Glutamatergic neuron (in vitro differentiated cells): ENCODE measurements at places on chromosomes 16 and 17. TPM values are rescaled to one million over a fixed set of nuclear protein-coding genes. Genes with fewer than 3 reads are reported as not detected.

GRCh38 chr16:20372701-20373100 lies 20.2 kb upstream of the UMOD start:
- no peak overlapping the region for H3K27ac ChIP-seq
- peaks cover 4% of the 10 kb centered on the region for H3K27me3 ChIP-seq
- no peak overlapping the region for H3K4me3 ChIP-seq
- DNase-seq = no peak
- no peaks in the 10 kb centered on the region for H3K4me1 ChIP-seq

- peaks cover 25% of the 10 kb centered on the region for H3K4me1 ChIP-seq
- H3K4me3 ChIP-seq = no peak overlapping the region
- H3K27ac ChIP-seq = peak overlapping the region; percentile 34
- H3K27me3 ChIP-seq = no peaks in the 10 kb centered on the region
- DNase-seq = no peak
- no peaks in the 10 kb centered on the region for H3K36me3 ChIP-seq
Measured at GRCh38 chr16:11105038-11105903, 150.7 kb downstream of the SOCS1 start.

- H3K4me1 ChIP-seq = no peaks in the 10 kb centered on the region
- no peak for DNase-seq
- no peak overlapping the region for H3K4me3 ChIP-seq
- H3K27ac ChIP-seq = no peak overlapping the region
Measured at GRCh38 chr16:7709186-7709585, 376.5 kb downstream of the RBFOX1 start.

GRCh38 chr16:84194470-84195200 lies 3.7 kb downstream of the ADAD2 start:
- DNase-seq = peak; percentile 74
- peak overlapping the region; percentile 38 for H3K27ac ChIP-seq
- H3K4me1 ChIP-seq = peaks cover 28% of the 10 kb centered on the region
- no peaks in the 10 kb centered on the region for H3K36me3 ChIP-seq
- H3K27me3 ChIP-seq = peaks cover 13% of the 10 kb centered on the region
- H3K4me3 ChIP-seq = peak overlapping the region; percentile 23

- peaks cover 9% of the 10 kb centered on the region for H3K27me3 ChIP-seq
- no peak overlapping the region for H3K27ac ChIP-seq
- H3K4me1 ChIP-seq = peaks cover 9% of the 10 kb centered on the region
- H3K4me3 ChIP-seq = no peak overlapping the region
- DNase-seq = no peak
Measured at GRCh38 chr17:57493171-57493570, 236.8 kb downstream of the MSI2 start.

DNA sequence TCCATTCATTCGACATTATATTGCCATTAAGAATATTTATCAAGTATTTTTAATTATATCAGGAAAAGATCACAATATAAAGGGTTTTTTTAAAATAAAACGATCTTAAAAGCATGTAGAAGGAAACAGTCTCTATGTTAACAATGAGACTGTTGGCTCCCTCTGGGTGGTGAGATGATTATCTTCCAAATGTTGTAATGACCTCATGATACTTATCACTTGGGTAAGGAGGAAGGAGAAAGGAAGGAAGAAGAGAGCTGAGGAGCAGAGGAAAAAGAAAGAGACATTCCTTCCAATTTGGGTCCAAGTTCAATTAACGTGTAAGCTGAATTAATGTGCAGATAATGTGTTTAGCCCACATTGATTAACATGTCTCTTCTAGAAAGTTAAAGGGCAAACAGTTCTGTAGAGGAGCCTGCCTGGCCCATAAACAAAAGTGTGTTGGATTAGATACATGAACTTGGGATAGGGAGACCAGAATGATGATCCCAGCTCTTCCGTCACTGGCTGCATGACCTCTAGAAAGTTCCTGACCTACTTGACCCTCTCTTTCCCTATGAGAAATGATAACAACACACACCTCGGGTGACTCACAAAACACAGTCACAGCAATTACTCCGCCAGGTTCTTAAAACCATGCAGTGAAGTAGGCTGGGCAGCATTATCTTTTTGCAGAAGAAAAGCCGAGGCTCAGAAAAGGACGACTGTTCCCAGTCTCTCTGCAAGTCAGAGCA lies 32.0 kb downstream of the PIMREG start:
- DNase-seq = no peak
- H3K27ac ChIP-seq = no peak overlapping the region
- no peak overlapping the region for H3K4me3 ChIP-seq
- H3K27me3 ChIP-seq = peaks cover 6% of the 10 kb centered on the region
- peaks cover 15% of the 10 kb centered on the region for H3K4me1 ChIP-seq
- no peaks in the 10 kb centered on the region for H3K36me3 ChIP-seq

GRCh38 chr16:26133416-26134093 lies 441.8 kb downstream of the HS3ST4 start:
- H3K36me3 ChIP-seq = no peaks in the 10 kb centered on the region
- no peak for DNase-seq
- H3K4me3 ChIP-seq = no peak overlapping the region
- peaks cover 2% of the 10 kb centered on the region for H3K27me3 ChIP-seq

GRCh38 chr16:2904922-2905240 lies 6.8 kb upstream of the FLYWCH1 start:
- H3K27me3 ChIP-seq = no peaks in the 10 kb centered on the region
- peak overlapping the region; percentile 94 for H3K4me3 ChIP-seq
- peak; percentile 74 for DNase-seq
- no peaks in the 10 kb centered on the region for H3K36me3 ChIP-seq

DNA sequence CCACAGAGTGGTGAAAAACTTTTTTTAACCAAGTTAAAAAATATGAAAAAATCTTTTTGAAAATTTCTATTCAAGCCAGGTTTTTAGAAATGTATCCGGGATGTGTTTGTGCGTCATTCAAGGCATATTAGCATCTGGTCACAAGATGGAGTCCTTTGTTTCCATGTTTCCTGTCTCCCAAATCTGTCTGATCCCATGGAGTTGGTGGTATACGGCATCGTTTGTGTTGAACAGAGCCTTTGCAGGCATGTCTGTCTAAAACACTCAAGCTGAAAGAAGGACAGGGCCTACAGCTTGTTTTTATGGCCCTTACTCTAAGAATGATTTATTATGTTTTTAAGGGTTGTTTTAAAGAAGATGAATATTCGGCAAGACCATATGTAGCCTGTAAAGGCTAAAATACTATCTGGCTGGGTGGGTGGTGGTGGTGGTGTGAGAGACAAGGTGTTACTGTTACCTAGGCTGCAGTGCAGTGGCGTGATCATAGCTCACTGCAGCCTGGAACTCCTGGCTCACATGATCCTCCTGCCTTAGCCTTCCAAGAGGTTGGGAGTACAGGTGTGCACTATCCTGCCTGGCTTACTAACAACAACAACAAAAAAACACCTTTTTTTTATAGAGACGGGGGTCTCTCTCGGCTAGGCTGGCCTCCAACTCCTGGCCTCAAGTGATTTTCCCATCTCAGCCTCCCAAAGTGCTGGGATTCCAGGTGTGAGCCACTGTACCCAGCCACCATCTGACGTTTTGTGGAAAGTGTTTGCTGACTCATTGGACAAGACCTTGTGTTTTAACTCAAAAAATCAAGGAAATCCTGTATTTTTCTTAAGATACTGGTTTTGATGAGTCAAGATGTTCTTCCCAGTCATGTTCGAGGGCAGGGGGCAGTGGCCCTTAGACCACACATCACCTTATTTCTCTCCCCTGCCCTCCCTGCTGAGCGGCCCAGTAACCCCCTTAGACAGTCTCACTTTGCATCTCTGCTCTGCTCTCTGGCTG lies 52.2 kb downstream of the NDE1 start:
- no peak overlapping the region for H3K27ac ChIP-seq
- H3K27me3 ChIP-seq = peaks cover 2% of the 10 kb centered on the region
- H3K36me3 ChIP-seq = no peaks in the 10 kb centered on the region
- H3K4me1 ChIP-seq = no peaks in the 10 kb centered on the region
- no peak overlapping the region for H3K4me3 ChIP-seq

DNA sequence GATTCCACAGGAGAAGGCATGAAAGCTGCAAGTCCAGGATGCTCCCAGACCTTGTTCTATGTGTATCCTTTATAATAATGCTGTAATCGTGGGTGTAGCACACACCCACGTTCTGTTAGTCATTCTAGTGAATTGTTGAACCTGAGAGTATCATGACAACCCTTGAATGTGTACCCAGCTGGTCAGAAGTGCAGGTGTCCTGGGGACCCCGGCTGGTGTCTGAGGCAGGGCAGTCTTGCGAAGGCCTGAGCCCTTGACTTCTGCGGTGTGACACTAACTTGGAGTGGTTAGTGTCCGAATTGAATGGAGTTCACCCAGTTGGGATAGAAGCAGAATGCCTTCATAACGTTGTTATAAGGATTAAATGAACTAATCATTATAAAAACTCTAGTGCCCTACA lies 218.0 kb upstream of the TNRC6C start:
- DNase-seq = no peak
- no peak overlapping the region for H3K27ac ChIP-seq
- H3K36me3 ChIP-seq = peaks cover 13% of the 10 kb centered on the region

GRCh38 chr16:10067406-10067805 lies 114.8 kb downstream of the GRIN2A start:
- H3K27me3 ChIP-seq = peaks cover 12% of the 10 kb centered on the region
- H3K4me3 ChIP-seq = peak overlapping the region; percentile 71
- peaks cover 46% of the 10 kb centered on the region for H3K4me1 ChIP-seq
- peaks cover 10% of the 10 kb centered on the region for H3K36me3 ChIP-seq
- DNase-seq = peak; percentile 30

DNA sequence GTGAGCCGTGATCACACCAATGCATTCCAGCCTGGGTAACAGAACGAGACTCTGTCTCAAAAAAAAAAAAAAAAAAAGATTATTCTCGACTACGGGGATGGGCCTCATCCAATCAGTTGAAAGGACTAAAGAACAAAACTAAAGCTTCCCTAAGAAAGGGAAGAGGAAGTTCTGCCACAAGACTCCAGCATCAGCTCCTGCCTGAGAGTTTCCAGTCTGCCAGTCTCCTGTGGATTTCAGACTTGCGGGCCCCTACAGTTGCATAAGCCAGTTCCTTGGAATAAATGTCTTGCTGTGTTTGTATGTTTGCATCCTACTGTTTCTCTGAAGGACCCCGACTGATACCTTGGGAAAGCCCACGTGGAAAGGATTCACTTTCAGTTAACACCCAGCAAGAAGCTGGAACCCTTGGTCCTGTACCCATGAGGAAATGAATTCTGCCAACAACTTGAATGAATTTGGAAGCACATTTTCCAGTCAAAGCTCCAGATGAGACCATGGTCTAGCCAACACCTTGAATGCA lies 26.3 kb upstream of the FZD2 start:
- H3K4me1 ChIP-seq = peaks cover 7% of the 10 kb centered on the region
- H3K36me3 ChIP-seq = peaks cover 5% of the 10 kb centered on the region
- DNase-seq = no peak
- H3K27ac ChIP-seq = no peak overlapping the region
- no peak overlapping the region for H3K4me3 ChIP-seq

DNA sequence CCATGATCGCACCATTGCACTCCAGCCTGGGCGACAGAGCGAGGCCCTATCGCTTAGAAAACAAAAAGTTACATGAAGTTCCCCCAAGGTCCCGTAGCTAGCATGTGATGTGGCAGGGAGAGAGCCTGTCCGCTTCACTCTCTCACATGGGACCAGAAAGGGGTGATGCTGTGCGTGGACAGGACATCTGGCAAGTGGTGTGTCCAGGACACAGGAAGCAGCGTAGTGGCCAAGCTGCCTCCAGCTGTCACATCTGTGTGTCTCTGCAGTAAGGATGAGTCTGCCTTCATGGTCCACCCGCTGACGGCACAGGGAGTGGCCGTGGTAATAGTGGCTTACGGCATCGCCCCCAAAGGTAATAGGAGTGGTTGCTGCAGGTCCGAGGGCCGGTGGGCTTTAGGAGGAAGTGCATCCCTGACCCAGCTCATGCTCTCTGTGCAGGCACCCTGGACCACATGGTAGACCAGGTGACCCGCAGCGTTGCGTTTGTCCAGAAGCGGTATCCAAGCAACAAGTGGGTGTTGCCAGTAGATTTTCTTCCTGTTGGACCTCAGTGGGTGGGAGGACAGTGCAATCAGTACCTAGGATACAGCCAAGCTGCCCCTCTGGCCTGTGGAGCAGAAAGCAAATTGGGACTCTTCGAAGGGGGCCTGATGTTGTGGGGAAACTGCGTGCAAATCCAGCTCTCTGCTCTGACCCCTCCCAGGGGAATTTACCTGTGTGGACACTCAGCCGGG lies 9.5 kb upstream of the BIRC5 start:
- H3K36me3 ChIP-seq = no peaks in the 10 kb centered on the region
- no peak overlapping the region for H3K4me3 ChIP-seq
- DNase-seq = no peak

DNA sequence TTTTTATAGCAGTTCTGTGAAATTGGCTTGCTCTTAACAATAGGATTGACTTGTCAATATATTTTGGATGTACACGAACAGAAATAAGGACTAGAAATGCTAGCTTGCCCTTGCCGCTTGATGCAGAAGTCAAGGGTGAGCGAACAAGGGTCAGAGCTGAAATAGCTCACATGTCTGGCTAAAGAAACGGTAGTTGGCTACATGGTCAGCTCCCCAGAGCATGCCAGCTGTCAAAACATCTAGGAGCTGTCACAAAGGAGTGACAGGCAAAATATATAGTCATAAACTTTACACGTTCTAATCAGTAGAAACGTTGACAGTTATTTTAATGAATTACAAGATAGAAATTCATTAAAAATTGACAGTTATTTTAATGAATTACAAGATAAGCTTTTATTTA lies 2.9 kb upstream of the MEIOB start:
- DNase-seq = peak; percentile 57
- peak overlapping the region; percentile 78 for H3K4me3 ChIP-seq
- H3K27me3 ChIP-seq = peaks cover 3% of the 10 kb centered on the region
- peaks cover 14% of the 10 kb centered on the region for H3K4me1 ChIP-seq

GRCh38 chr17:2403044-2403443 lies 2.2 kb upstream of the MNT start:
- H3K4me1 ChIP-seq = peaks cover 18% of the 10 kb centered on the region
- peaks cover 14% of the 10 kb centered on the region for H3K27me3 ChIP-seq
- no peaks in the 10 kb centered on the region for H3K36me3 ChIP-seq
- no peak overlapping the region for H3K4me3 ChIP-seq
- H3K27ac ChIP-seq = no peak overlapping the region

Gene CCDC92B
- 19.0 TPM for total RNA-seq

Gene PRSS33
- 0.39 TPM for total RNA-seq

Gene UMOD
- total RNA-seq = not detected

Gene BCAR1
- total RNA-seq = 212 TPM

Gene MAP1LC3B
- total RNA-seq = 297 TPM

Gene SMIM22
- total RNA-seq = not detected

Gene ASGR2
- not detected for total RNA-seq

Gene RUNDC1
- total RNA-seq = 14.0 TPM

Gene HBZ
- not detected for total RNA-seq

Gene KCNJ12
- total RNA-seq = 9.6 TPM

Gene ZDHHC1
- total RNA-seq = 4.6 TPM
